Right kidney (tissue), 9 donors: ENCODE measurements at places on chromosomes 16 and 17.

DNA sequence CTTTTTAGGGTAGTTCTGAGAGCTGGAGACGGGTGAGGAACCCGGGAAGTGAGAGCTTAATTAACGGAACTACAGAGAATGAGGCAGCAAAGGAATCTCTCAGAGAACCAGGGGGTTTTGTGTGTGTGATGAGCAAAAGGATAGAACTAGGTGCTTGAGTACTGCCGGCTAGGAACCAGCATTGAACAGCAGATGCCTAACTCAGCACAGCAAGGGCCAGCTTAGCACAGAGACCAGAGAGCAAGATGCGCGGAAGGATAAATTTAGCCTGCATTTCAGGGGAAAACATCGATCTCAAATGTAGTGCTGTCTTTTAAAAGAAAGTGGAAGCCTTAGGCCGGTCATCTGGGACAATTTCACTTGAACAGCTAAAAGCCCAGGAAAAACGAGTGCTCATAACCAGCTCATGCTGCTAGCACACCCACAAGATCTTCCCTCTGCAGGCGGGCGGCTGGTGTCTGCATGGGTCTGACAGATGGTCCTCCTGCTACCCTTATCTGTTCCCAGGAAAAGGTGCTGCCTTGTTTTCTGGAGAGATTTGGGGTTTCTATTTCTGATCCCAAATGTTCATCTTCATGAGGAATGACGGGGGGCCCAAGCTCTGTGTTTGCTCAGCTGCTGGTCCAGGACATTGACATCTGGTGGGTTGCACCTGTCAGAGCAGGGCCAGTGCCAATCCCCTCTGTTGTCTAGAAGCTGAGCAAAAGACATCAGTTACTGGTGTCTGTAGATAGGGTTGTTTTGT, 103.9 kb downstream of the SOCS1 start:
- DNase-seq, result no peak

GRCh38 chr16:10988164-10988803, 43.9 kb downstream of the CLEC16A start:
- no peak for DNase-seq

- DNase-seq, result no peak
These were observed 57.9 kb downstream of the RTN4RL1 start for GRCh38 chr17:1967213-1967612.

GRCh38 chr17:63984236-63984635, 11.5 kb upstream of the SCN4A start:
- no peak for DNase-seq

DNA sequence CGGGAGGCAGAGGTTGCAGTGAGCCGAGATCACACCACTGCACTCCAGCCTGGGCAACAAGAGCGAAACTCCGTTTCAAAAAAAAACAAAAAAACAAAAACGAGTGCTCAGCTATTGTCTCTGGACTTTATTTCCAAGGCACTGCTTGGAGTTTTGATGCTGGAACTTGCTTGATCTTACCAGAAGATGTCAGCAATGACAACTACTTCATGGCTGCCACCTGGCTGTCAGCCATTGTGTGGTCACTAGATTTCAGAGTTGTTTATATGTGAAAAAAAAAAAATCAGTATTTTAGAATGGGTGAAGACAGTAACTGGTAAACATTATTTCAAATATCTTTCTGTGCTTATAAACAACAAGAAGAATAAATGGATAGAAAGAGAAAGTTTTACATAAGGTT, 26.3 kb upstream of the OR4D1 start:
- no peak for DNase-seq

DNA sequence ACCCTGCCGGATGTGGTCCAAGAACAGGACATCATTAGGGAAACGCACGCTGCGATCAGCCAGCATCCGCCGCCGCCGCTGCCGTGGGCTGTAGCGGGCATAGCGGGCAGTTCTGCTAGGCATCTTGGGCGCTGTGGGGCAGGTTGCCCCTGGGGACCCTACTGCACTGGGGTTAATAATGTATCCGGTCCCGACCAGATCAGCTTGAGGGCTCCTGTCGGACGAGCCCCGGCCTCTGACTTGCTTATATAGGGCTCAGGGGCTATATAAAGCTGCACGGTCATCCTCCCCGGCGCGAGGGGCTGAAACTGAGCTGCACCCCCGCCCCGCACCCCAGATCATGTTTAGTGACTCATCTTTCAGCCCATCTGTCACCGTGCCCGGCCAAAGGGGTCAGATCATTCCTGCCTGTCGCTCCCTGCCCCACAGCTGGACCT, at the start of gene PPP1R27:
PPP1R27 (minus strand) TSS at position 220 of the 437 bp plus-strand sequence; CDS start at position 123, 97 bp downstream.
- DNase-seq, result no peak

DNA sequence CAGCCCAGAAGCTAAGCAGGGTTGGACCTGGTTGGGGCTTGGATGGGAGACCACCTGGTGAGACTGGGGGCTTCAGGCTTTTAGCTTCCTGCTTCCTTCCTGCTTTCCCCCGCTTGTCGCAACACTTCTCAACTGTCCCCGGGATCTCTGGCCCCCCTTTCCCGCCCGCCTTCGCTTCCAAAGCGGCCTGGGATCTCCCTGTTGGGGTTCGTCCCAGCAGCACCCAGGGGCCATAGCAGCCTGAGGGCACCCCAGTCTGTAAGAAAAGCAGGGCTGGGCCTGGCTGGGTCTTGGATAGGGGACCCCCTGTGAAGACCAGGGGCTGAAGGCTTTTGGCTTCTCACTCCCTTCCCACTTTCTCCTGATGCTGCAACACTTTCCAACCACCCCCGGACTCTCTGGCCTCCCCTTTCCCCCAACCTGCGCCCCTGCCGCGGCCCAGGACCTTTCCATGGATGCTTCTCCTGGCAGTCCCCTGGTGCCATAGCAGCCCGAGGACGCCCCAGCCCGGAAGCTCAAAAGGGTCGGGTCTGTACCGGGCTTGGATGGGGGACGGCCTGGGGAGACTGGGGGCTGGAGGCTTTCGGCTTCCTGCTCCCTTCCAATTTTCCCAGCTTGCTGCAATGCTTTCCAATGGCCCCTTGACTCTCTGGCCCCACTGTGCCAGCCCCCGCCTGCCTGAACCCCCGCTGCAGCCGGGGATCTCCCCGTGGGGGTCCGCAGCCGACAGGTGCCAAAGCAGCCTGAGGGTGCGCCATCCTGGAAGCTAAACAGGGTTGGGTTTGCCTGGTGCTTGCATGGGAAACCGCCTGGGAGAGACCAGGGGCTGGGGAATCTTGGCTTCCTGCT, 2276.2 kb downstream of the TP53TG3F start:
- no peak for DNase-seq

GRCh38 chr16:12240036-12240435, 263.5 kb downstream of the SNX29 start:
- DNase-seq, result no peak

GRCh38 chr17:36608280-36608679, 6.9 kb downstream of the MRM1 start:
- DNase-seq, result no peak

- DNase-seq, result no peak
These were observed 145.2 kb downstream of the KCNJ2 start for GRCh38 chr17:70314506-70314905.

GRCh38 chr16:15879255-15879811, 9.1 kb downstream of the CEP20 start:
- no peak for DNase-seq

DNA sequence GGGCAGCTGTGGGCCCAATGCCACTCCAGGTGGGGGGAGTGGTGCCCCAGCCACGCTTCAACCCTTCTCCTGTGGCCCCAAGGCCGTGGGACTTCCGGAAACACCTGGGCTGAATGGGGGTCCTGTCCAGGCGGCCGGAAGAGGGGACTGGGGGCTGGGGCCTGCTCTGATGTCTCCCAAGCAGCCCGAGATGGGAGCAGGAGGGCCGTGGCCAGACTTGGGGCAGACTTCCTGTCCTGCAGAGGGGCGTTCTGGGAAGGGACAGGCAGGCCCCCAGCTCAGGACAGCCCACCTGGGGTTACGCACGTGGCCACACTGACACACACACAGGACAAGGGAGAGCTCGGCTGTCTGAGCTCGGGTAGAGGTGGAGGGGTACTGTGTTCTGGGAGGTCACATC, 5.1 kb downstream of the HSD3B7 start:
- DNase-seq, result no peak

DNA sequence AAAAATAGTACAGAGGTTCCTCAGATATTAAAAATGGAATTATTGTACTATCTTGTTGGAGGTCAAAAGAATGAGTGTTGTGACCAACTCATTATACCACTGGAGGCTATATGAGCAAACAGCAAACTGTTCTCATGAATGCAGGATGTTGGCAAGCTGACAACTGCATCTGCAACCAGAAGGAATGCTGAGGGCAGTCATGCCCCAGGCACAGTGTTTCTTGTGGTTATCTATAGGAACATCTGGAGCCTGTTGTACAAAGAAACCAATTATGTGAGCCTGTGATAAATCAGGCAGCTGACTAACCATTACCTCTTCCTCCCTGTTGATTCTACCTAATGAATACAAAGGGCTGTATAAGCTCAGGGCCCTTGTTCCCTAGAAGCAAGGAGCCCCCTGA, 2057.1 kb downstream of the TP53TG3F start:
- DNase-seq, result no peak

DNA sequence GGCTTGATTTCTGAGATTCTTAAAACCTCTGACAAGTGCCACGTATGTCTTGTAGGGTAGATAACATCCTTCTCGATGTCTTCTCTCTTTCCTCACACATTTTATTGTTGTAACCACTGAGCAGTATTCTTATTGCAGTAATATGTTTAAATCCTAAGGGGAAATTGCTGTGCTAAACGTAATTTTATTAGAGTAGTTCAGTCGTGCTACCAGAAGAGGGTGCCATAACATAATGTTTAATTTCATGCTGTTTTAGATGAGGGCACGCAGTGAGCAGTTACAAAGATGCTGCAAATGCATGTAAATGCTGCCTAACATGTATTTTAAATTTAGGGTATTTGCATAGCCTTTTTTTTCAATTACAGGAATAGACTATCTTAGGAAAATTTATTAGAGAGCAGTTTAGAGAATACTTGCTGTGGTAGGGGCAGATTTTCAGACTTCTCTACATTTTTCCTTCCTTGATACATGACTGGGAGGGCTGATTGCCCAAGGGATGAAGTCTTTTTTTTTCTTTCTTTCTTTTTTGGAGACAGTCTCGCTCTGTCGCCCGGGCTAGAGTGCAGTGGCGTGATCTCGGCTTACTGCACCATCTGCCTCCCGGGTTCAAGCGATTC, 51.7 kb downstream of the GAN start:
- DNase-seq, result peak; percentile 17

GRCh38 chr16:72848028-72848400, 199.9 kb downstream of the ZFHX3 start:
- DNase-seq, result peak; percentile 33

GRCh38 chr17:78991906-78992532, 12.3 kb upstream of the LGALS3BP start:
- no peak for DNase-seq

DNA sequence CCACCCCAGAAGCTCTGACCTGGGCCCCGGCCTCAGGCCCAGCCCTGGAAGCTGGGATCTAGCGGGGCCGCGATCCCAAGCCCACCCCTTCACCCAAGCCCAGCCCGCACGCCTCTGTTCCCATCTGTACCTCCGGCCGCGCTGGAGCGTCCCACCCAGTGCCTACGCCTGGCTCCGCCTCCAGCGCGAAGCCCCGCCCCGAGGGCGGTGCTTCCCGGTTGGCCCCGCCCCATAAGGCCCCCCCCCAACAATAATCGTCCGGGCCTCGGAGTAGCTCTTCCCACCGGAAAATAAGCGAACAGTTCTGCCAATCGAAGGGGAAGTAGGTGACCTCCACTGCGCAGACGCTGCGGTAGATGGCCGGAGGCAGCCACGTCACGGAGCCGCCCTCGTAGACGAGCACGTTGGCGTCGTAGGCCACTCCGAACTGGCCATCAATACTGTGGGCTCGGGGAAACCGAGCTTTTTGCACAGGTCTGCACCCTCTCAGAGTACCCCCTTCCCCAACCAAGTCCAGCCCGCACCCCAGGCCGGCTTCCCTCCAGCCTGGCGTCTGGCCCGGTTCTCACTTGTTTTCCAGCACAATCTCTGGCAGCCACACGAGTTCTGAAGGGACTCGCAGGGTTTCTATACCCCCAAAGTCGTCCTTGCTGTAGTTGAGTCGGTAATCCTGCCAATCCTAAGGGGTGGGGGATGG, 1.1 kb downstream of the CHRNE start:
- peak; percentile 49 for DNase-seq

DNA sequence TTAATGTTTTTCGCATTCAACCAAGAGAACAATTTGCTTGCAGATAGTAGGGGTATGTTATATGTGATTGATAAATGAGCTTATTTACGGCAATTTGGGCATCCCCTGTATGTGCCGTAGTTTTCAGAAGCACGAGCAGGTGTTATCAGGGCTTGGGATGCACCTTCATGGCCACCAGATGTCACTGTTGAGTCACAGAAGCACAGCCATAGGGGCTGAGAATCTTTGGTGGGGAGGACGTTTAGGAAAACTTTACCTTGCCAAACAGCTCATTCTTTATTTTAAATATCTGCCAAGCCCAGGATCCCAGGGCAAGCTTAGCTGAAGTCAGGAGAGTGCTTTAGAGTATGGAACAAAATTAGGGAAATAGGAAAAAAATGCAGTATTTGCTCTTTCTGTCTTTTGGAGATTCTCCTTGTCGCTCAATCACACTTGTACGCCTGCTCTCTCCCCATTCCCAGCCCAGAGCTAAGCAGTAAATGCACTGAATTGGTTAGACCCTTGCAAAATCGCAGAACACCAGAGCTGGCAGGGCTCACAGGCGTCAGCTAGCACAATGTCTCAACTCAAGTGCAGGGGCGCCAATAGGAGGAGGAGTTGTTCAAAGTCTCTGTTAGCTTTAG, 93.6 kb upstream of the MPHOSPH6 start:
- DNase-seq, result peak; percentile 46

DNA sequence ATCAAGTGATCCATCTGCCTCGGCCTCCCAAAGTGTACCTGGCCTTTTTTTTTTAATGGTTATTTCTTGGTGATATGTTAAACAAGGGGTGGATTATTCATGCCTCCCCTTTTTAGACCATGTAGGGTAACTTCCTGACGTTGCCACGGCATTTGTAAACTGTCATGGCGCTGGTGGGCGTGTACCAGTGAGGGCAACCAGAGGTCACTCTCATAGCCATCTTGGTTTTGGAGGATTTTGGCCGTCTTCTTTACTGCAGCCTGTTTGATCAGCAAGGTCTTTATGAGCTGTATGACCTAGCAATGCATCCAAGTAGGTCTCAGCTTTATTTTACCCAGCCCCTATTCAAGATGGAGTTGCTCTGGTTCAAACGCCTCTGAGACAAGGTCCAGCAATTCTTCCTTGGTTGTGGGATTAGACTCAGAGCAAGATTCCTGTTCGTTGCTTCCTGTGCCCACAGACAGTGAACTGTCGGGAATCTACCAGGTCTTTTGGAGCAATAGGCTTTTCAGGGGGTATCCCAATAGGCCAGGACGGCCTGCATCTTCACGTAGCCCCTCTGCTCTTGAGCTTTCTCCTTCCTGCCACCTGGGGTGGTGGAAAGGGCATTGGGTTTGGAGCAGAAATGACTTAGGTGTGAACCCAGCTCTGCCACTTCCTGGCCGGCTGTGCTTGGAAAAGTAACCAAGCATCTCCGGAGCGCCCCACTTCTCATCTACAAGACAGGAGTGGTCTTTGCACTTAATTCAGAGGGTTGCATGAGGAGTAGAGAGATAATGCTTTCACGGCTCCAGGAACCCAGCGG, 52.9 kb upstream of the SEC14L1 start:
- DNase-seq, result no peak

- no peak for DNase-seq
These were observed 157.2 kb downstream of the ENGASE start for GRCh38 chr17:79231766-79232287.
